ENCODE measurements at places on chromosomes 3 and 15.

GRCh38 chr3:71704915-71705314 is 20.3 kb downstream of the EIF4E3 start:
- no peak for DNase-seq

DNA sequence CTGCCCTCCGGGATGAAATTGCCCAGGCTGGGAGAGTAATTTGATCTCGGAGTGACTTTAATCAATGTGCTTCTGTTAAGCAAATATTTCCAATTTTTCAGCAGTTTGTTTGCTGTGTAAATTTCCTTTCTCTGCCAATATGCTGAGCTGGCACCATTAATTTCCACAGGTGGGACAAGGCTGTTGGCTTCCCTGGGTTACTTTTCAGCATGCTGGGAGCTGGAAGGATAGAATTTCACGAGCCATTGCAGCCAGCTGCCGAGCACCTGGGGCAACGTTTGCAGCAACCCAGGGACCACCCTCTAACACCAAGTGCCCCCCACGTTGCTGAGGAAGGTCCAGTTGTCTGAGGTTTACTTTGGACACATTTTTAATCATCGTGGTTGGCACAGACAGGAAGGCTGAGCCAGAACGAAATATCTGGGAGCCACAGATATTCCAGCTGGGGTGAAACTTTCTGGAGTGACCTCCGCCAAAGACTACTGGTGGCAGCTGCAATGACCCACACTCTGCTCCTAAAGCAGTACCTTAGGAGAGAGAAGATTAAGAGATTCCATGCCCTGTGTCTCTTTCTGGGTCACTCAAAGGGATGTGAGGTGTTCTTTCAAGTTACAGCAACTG is 293.3 kb upstream of the RGMA start:
- no peak for DNase-seq

- peak; percentile 94 for DNase-seq
Observed at GRCh38 chr15:40340740-40341400, at the start of gene CCDC9B. CCDC9B (minus strand) TSS chr15:40340939; CDS start chr15:40340819, 120 bp downstream.

GRCh38 chr15:72925661-72926060 is 126.6 kb upstream of the NEO1 start:
- DNase-seq, result no peak

DNA sequence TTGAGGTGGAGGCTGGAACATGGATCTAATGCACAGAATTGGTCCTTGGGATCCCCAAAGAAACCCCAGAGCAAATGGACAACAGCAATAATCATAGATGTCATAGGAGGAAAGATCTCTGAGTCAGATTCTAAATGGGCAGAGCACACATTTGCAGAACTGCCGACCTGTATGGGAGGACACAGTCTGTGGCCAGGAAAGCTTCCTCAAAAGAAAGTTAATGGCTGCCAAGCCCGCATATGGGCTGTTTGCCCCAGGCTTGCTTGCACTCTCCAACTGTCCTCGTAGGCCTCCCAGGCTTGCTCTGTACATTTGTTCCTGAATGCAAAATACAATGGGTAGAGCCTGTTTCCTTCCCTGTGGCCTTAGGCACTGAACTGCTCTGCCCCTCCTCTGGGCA is 102.0 kb upstream of the PLXNA1 start:
- peak; percentile 31 for DNase-seq

GRCh38 chr3:13308380-13308801 is 111.7 kb downstream of the NUP210 start:
- DNase-seq, result no peak

DNA sequence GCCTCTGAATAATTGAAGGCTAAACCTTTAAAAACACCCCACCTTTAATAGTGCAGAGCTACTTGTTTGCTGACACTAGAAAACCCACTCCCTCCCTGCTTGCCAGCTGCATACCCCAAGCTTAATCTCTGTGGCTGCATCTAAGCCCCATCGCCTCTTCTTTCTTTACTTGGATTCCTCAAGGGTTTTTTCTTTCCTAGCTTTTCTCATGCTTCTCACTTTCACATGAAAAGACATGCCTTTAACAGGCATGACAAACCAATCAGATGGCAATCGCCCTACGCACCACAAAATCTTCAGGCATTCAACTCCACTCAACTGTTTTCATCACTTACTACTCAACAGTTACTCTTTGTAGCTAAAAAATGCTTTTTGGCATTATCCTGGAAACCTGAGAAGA is 77.5 kb downstream of the PLD1 start:
- DNase-seq, result no peak

- no peak for DNase-seq
Observed at GRCh38 chr3:84547971-84548970, 410.5 kb upstream of the CADM2 start.

DNA sequence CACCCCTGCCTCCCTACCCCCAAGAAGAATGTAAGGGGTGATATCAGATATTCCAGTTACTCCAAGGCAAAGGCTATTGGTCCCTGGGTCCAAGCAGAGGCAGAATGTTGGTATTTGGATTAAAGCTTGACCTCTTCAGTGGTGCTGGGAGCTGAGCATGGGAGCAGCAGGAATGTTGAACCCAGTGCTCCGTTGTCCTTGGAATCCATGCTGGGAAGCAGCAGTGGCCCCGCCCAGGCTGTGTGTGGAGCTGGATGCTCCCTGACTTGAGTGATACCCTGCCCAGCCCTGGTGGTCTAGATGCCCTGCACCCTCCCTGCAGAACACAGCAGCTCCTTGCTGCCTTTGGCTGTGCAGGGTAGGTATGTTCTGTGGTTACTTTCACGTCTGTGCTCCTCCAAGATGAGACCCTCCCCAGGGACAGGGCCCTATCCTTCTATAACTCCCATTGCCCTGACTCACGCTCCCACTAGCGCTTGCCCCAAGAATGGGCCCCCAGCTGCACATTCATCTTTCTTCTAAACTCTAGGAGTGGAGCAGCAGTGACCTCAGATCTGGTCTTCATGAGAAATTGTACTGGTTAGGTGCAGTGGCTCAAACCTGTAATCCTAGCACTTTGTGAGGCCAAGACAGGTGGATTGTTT is 35.1 kb downstream of the UMPS start:
- no peak for DNase-seq

GRCh38 chr15:31263751-31264558 is 62.7 kb upstream of the KLF13 start:
- DNase-seq, result peak; percentile 85

GRCh38 chr3:2823437-2824211 is 286.6 kb downstream of the IL5RA start:
- no peak for DNase-seq

DNA sequence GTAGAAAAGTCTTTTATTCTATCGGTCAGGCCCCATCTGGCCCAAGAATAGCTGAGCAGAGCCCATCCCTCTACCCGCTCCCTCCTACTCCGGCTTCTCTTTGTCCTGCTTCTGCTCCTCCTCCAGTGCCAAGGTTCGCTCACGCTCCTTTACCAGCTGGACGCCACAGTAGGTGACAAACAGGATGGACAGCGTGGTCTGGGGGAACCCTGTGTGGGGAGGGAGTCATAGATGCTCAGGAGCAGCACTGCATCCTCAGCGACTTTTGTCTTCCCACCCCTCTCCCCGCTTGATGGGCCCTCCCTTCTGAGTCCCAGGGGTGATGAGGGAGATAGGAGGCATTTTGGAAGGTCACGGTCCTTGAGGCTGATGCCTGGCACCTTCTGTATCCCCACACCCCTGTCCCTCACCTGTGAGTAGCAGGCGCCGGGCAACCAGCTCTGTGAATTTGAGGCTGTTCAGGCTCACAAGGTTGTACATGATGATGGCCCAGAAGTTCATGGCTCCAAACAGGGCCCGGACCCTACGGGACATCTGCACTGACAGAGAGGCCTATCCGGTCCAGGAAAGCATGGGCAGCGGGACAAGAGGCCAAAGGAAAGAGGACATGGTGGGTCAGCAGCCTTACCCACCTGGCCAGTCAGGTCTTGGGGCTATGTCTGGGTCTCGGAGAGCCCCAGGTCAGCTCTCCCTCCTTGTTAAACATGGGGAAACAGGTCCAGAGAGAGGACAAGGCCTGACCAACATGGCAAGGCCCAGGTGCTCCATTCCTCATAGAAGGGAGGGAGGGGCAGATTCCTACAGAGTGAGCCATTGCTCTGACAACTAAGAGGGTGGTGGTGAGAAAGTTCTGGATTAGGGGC is 7.6 kb downstream of the KLHL40 start:
- DNase-seq, result peak; percentile 39

GRCh38 chr15:70047386-70048197 is 50.1 kb downstream of the TLE3 start:
- peak; percentile 60 for DNase-seq

DNA sequence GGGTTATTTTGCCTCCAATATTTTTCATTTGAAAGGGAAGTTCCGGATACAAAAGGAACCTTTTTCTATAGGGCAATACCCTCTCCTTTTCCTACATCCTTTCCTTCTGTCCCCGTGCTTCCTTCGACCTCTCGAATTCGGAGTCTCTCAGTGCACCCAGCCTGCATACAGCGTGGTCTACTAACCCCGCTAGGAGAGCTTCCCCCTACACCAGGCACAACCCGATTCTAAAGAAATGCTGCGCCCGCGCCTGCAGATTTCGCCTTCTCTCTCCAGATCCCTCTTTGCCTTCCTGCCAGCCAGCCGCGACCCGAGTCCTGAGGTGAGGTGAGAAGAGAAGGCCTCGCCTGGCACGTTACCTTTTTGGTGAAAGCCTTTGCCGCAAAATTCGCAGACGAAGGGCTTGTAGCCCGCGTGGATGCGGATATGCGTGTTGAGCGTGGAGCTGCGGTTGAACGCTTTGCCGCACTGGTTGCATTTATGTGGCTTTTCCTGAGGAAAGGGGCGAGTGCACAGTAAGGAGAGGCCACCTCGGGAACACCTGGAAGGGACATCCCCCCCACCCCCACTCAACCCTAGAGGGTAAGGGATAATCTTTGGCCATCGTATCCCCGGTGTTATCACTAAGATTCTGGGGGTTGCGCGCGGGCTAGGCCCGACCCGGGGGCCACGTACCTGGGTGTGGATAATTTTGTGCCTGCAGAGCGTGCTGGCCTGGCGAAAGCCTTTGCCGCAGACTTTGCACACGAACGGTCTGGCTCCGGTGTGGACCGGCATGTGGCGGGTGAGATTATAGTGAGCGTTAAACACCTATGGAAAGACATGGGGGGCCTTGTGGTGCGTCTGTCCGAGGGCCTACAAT is 2.3 kb downstream of the FEZF2 start:
- DNase-seq, result no peak

- no peak for DNase-seq
Observed at GRCh38 chr3:146638718-146639117, 33.6 kb upstream of the PLSCR5 start.

DNA sequence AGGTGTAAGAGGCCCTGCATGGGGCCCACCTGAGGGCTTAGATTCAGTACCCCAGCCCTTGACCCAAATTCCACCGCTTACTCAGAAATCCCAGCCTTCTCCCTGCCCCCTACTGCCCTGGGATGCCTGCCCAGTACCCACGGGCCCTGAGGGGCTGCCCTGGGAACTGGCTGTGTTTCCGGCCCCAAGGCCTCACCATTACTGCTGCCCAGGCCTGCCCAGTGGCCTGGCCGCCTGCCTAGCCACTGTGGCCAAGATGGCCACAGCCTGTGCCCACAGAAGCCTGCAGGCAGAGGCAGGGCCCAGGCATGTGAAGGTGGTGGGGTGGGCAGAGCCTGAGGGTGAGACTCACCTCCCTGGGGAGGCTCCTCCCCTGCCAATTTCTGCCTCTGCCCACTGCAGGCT is 6.1 kb upstream of the PRKCD start:
- no peak for DNase-seq

Data from suprapubic skin (tissue), 4 donors.